Breast epithelium (tissue), 4 donors: ENCODE measurements at places on chromosomes 4 and X. TPM values are rescaled to one million over a fixed set of nuclear protein-coding genes. Genes with fewer than 3 reads are reported as not detected.

DNA sequence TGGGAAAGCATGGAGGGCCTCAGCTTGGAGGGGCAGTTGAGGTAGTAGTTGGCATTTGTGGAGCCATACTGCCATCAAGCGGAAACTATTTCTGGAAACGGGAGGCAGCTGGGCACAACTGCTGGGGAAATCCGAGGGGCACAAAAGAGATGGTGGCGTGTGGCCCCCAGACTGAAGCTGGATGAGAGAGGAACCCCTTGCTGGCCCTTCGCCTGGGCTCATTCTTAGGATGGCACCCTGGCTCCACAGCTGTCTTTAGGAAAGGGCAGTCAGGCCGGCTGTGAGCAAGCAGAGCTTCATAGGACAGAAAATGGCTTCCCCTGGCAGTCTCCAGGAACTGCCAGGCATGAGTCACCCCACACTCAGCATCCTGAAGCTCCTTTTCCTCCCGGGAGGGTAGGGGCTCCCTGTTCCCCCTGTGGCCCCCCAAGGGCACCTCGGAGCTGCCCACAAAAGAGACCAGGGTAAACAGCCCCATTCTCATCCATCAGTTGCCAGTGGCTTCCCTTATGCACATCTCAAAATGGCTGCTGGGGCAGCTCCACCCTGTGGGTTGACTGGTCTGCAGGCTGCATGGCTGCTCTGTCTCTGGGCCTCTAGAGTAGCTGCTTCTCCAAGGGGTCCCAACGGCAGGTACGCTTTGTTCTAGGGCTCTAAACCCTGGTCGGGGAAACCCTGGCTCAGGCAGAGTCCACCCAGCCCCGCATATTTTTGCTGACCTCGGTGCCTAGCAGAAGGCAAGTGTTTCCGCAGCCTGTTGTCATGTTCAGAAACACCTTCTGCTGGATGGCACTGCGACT, 64.7 kb downstream of the NBDY start:
- no peak for DNase-seq

DNA sequence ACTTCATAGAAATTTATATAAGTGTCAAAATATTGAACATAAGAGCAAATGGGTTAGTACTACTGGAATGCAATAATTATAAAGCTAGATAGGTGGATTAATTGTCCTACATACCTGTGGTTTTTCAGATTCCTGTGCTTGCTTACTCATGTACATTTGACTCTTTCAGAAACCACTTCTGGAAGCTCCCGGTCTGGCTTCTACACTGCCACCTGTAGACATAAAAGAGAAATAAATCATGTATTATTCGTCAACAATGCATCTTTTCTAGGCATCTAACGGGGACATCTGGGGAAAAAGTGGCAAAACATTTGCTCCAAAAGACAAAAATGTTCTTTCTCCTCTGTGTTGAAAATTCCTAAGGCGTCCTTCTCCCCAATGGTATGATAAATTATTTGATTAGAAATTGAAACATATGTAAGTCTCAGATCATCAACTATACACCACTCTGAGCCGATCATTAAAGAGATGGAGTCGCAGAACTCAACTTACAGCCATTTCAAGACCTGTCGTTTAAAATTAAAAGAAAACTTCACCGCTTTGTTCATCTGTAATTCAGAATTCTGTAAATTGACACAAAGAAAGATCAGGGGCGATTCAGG, 648.7 kb upstream of the DIPK2B start:
- DNase-seq, result no peak

DNA sequence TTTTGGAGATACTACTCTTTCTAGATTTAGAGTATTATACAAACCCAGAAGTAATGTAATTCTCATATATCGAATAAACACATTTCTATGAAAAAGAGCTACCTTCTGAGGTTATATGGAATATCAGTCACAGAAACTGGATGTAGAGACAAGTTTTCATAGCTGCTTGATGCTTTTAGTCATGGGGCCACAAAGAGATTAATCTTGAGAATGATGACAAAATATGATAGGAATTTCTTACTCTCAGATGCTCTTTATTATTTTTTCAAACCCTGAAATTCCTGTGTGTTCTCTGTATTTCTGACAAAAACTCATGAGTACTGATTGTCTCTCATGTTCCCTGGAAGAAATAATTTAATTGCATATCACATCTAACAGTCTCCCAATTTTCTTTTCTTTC, 662.5 kb downstream of the RAPGEF2 start:
- DNase-seq, result no peak

The SPANXA1 gene
- total RNA-seq, result not detected

The PLAC8 gene
- total RNA-seq, result 4.5 TPM

The AFP gene
- not detected for total RNA-seq

The ABLIM2 gene
- total RNA-seq, result 4.8 TPM
